ENCODE measurements at places on chromosomes 2 and 18. TPM values are rescaled to one million over a fixed set of nuclear protein-coding genes. Genes with fewer than 3 reads are reported as not detected.

LAMA1 gene
- total RNA-seq = 3.6 TPM

VWC2L gene
- not detected for total RNA-seq

DYSF gene
- total RNA-seq = 0.15 TPM

C2orf72 gene
- total RNA-seq = 0.17 TPM

HNMT gene
- total RNA-seq = 20.8 TPM

DSG1 gene
- total RNA-seq = not detected
